H7 (cell line): ENCODE measurements at places on chromosomes 3 and 15.

DNA sequence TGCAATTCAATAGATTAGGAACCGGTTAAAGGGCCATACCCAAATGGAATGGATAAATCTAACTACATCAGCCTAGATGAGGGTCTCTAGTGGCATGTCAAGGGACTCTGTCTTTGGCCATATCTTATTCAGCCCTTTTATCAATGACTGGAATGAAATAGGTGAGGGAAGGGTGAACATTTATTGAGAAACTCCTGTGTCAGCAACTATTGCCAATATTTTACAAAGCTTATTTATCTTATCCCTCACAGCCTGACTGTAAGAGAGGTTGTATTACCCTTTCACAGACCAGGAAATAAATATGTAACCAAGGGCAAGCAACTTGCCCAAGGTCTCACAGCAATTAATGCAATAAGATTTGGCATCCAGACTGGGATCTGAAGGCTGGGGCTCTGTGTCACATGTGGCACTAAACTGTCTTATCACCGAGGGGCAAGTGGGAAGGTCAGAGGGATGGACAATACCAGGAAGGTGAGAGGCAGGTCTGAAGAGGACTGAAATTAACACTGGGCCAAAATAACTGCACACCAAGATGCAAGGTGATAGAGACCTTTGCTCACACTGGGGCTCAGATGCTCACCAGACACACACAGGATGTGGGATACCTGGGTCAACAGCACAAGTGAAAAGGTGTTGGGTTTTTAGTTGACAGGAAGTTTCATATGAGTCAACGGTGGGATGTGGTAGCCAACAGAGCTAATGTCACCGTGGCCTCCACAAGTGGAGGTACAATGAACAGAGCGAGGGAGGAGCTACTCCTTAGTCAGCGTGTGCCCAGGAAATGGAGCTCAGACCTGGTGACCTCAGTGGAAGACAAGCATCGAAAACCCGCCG, 261.3 kb downstream of the RPLP1 start:
- no peak for DNase-seq

DNA sequence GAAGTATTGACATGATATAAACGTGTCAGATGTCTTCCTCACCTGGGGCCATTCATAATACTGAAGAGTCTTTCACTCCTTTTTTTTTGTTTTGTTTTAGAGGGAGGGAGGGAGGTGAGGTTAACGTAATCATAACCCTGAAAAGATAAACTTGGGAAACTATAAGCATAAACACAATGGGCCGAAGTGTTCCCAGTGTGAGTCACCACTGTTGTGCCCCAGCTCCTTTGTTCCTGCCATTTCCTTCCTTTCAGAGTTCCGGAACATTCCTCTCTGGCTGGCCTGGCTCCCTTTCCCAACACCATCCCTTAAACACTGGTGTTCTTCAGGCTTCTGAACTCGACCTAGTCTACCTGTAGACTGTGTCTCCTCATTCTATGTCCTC, 18.6 kb downstream of the PLD1 start:
- no peak for DNase-seq

DNA sequence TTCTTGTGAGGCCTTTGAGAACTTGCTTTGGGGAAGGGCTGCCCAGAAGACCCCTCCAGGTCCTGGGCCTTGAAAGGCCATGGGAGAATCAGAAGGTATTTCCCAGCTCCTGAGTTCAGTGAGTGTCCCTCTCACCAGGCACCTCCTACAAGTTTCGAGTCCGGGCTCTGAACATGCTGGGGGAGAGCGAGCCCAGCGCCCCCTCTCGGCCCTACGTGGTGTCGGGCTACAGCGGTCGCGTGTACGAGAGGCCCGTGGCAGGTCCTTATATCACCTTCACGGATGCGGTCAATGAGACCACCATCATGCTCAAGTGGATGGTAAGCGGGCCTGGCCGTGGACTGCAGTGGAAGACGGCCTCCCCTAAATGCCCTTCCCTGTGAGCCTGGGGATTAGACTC, 68.3 kb downstream of the BOC start:
- DNase-seq: peak; percentile 58

GRCh38 chr3:72255791-72256559, 471.0 kb upstream of the PROK2 start:
- DNase-seq: peak; percentile 66

- no peak for DNase-seq
Observed at GRCh38 chr15:26667222-26667988, 105.5 kb downstream of the GABRB3 start.

- DNase-seq: no peak
Observed at GRCh38 chr3:128734523-128735189, 8.7 kb downstream of the RAB7A start.
